CD8-positive, alpha-beta memory T cell (primary cell): ENCODE measurements at places on chromosomes 3 and 15. TPM values are rescaled to one million over a fixed set of nuclear protein-coding genes. Genes with fewer than 3 reads are reported as not detected.

GRCh38 chr3:5016211-5017161 is 37.2 kb downstream of the BHLHE40 start:
- DNase-seq = peak; percentile 28
- peaks cover 55% of the 10 kb centered on the region for H3K4me1 ChIP-seq
- peak overlapping the region; percentile 63 for H3K27ac ChIP-seq
- H3K36me3 ChIP-seq = no peaks in the 10 kb centered on the region
- no peak overlapping the region for H3K4me3 ChIP-seq
- H3K27me3 ChIP-seq = no peaks in the 10 kb centered on the region

DNA sequence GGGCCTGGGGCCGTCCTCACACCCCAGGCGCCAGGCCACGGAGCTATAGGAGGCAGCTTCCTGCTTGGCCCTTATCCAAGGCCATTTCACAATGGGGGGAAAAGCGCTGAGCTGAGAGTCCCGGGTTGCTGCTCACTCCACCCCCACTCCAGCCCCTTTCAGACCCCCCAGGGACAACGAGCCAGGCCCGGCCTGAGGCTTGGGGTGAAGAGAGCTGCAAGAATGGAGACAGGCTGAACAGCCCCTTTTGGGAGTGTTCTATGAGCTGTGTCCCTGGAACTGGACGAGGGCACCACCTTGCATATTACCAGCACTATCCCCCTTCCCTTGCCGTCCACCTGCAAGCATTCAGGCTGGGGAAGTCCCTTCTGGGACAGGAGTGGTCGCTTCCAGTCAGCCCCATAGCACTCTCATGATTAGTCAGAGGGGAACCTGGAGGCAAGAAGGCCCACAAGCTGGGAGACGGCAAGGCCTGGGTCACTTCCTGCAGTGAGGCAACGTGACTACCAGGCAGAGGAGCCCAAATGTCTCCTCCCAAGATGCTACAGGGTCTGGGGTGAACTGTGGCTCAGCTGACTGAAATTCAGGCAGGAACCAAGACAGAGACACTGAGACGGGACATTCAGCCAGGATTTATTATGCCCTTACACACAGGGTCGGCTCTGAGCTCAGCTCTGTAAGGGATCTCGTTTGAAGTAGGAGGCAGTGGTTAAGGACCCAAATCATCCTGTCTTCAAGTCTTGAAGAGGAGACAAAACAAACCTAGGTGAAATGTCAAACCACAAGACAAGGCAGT is 8.6 kb upstream of the SRP14 start:
- no peak for DNase-seq
- H3K36me3 ChIP-seq = no peaks in the 10 kb centered on the region
- H3K4me3 ChIP-seq = peak overlapping the region; percentile 8
- H3K4me1 ChIP-seq = peaks cover 55% of the 10 kb centered on the region

Gene CHRM5
- total RNA-seq = not detected

Gene SLC6A11
- total RNA-seq = not detected

DNA sequence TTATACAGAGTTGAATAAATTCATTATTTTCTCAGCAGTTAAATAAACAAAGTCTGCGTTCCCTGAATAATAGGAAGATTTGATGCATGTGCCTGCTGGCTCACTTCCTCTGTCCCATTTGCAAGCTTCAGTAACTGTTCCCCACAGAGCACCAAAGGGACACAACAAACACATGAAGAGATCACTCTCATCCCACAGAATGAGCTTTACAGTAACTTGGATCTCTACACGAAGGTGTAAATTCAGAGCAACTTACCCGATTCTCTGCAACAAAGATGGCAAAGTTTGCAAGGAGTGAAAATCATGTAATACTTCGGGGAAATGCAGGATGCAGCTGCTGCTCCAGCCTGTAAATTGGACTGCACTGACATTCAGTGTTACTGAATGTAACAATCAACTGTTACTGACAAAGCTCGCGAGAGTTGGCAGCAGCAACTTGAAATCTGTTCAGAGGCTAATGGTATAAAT is at the start of gene BCHE:
BCHE (minus strand) TSS at position 366 of the 468 bp plus-strand sequence. CDS start 6,390 bp downstream, outside the sequence.
- no peaks in the 10 kb centered on the region for H3K36me3 ChIP-seq
- H3K4me3 ChIP-seq = no peak within 1 kb of the TSS
- H3K4me1 ChIP-seq = no peaks in the 10 kb centered on the region
- H3K27me3 ChIP-seq = no peaks in the 10 kb centered on the region
- no peak within 1 kb of the TSS for H3K27ac ChIP-seq

DNA sequence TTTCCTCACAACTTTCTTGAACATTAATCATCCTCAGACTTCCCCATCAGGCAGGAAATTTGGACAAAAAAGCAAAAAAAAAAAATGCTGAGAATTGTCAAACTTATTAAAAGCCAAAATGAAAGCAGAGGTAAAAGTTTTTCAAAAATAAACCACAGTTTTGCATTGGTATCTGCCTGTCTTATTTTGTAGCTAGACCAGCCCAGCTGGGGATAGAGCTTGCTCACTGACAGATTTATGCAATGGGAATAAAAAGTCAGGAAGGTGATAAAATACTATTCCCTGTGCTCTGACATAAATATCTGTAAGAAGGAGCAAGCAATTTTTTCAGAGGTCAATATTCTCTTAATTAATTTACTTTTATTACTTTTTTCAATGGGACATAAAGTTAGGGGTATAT is 1006.7 kb upstream of the ALCAM start:
- H3K27me3 ChIP-seq = no peaks in the 10 kb centered on the region
- H3K36me3 ChIP-seq = no peaks in the 10 kb centered on the region
- no peak overlapping the region for H3K27ac ChIP-seq
- no peaks in the 10 kb centered on the region for H3K4me1 ChIP-seq
- no peak for DNase-seq
- no peak overlapping the region for H3K4me3 ChIP-seq

DNA sequence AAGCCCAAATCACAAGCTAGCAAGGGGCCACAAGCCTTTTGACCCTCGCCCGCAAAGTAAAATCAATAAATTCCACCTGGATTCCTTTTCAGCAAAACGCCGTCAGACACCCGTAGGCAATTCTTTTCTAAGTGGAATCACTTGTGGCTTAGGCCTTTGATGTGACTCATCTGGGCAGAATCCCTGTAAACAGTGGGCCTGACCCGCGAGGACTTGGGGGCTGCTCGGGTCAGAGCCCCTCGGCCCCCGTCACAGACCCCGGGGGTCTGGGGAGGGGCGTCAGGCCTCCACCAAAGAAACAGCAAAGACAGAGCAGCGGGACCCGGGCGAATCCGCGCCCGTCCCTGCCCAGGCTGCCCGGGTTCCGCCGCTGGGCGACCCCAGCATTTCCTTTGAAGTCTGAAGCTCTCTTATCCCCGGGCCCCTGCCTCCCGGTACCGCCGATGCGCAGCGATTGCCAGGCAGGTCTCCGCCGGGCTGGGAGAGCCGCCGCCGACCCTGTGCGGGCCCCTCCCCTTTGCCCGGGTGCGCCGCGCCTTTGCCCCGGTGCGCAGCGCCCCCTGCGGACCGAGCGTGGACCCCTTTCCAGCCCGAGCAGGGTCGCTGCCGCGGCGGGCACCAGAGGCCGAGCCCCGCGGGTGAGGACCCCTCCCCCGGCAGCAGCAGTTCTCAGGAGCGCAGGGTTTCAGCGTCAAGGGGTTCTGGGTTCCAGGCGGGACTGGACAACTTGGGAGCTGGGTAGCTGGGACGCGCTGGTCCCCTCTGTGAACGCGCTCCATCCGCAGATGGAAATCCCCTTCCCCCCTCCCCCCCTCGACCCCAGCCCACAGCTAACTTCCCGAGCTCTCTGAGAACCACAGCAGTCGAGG is 178.3 kb downstream of the UACA start:
- no peak overlapping the region for H3K4me3 ChIP-seq
- H3K36me3 ChIP-seq = no peaks in the 10 kb centered on the region
- DNase-seq = peak; percentile 52
- H3K27ac ChIP-seq = no peak overlapping the region
- H3K4me1 ChIP-seq = peaks cover 4% of the 10 kb centered on the region

Gene STX19
- not detected for total RNA-seq

Gene SLC51B
- not detected for total RNA-seq

GRCh38 chr3:155664925-155665695 is 79.8 kb downstream of the PLCH1 start:
- no peak overlapping the region for H3K27ac ChIP-seq
- no peaks in the 10 kb centered on the region for H3K36me3 ChIP-seq
- no peaks in the 10 kb centered on the region for H3K4me1 ChIP-seq
- H3K27me3 ChIP-seq = no peaks in the 10 kb centered on the region
- H3K4me3 ChIP-seq = no peak overlapping the region
- DNase-seq = no peak

Gene ZNF35
- 9.0 TPM for total RNA-seq

GRCh38 chr3:25033407-25034029 is 394.5 kb upstream of the RARB start:
- H3K27ac ChIP-seq = no peak overlapping the region
- DNase-seq = no peak
- no peaks in the 10 kb centered on the region for H3K4me1 ChIP-seq
- no peaks in the 10 kb centered on the region for H3K27me3 ChIP-seq

DNA sequence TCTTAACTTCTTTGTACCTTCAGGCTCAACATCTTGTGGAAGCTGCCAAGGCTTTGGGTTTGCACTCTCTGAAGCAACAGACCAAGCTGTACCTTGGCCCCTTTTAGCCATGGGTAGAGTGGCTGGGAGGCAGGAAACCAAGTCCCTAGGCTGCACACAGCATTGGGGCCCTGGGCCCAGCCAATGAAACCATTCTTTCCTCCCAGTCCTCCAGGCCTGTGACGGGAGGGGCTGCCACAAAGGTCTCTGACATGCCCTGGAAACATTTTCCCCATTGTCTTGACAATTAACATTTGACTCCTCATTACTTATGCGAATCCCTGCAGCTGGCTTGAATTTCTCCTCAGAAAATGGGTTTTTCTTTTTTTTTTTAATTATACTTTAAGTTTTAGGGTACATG is 253.1 kb upstream of the GADL1 start:
- no peak overlapping the region for H3K4me3 ChIP-seq
- H3K27ac ChIP-seq = no peak overlapping the region
- no peaks in the 10 kb centered on the region for H3K36me3 ChIP-seq
- H3K27me3 ChIP-seq = no peaks in the 10 kb centered on the region
- no peak for DNase-seq

DNA sequence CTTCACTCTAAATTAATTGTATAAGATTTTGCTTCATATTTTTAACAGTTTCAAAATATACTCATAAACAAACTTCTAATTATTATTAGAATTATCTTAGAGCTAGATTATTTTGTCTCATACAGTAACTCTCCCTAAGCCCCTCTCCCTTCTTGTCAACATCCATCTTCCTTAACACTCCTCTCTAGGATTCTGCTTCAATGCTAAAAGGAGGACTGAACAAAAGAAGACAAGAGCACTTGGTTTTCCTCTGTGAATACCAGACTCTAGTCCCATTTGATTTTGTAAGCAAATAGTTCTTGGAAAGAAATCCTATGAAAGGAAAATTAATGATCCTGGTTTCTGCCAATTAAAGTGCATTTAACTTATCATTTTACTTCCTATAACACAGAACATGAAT is 91.8 kb downstream of the KCNMB2 start:
- no peak for DNase-seq
- no peaks in the 10 kb centered on the region for H3K4me1 ChIP-seq
- no peak overlapping the region for H3K27ac ChIP-seq
- H3K27me3 ChIP-seq = no peaks in the 10 kb centered on the region
- H3K36me3 ChIP-seq = no peaks in the 10 kb centered on the region
- H3K4me3 ChIP-seq = no peak overlapping the region

DNA sequence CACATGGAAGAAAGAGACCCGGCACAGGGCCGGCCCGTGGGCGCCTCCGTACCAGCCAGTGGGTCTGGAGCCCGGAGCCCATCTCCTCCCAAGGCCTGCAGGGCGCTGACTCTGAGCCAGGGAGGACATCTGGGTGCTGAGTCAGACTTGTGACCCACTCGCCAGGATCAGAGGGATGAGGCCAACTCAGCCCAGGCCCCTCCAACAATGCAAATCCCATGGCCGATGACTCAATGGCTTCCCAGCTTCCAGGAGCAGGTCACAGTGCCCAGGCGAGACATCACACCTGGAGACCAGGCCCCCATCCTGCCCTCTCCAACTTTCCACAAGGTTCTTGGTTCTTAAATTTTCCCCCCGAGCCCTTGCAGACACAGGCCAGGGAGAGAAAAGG is 95.1 kb downstream of the LRIG1 start:
- H3K36me3 ChIP-seq = peaks cover 11% of the 10 kb centered on the region
- H3K27me3 ChIP-seq = no peaks in the 10 kb centered on the region
- H3K27ac ChIP-seq = no peak overlapping the region
- H3K4me3 ChIP-seq = no peak overlapping the region

DNA sequence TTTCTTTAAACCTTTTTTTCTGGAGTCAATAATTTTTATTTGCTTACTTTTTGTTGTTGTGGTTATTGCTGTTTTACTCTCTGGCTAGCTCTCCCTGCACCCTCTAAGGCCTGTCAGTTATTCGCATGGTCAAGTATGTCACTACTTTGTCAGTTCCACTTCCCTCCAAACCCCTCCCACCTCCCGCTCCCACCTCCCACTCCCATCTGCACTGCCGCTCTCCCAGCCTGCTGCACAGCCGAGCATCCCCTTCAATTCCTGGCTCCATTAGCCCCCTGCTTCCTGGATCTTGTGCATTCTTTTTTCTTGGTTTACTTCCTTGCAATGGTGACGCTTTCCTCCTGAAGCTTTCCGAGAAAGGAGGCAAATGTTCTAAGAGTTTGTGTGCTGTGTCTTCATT is 218.0 kb downstream of the XXYLT1 start:
- no peaks in the 10 kb centered on the region for H3K4me1 ChIP-seq
- H3K27me3 ChIP-seq = no peaks in the 10 kb centered on the region
- no peak overlapping the region for H3K27ac ChIP-seq
- no peak for DNase-seq

DNA sequence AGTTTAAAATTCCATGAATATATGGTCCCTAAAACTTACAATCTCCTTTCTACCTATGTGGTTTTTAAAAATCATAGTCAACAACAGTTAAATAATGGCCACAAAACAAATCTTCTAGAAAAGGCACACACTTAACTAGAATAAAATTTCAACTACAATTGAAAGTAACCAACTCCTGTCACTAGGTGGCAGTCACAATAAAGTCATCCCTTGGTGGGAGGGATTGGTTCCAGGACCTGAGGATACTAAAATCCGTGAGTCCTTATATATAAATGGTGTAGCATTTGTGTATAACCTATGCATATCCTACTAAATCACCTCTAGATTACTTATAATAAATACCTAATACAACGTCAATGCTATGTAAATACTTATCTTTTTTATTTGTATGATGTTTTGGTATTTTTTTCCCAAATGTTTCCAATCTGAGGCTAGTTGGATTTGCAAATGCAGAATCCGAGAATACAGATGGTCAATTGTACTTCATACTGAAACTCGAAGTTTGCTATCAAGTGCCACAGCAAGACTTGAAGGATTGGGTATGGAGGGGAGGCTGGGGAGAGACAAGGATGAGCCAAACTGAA is 172.6 kb downstream of the FMN1 start:
- no peaks in the 10 kb centered on the region for H3K36me3 ChIP-seq
- H3K27ac ChIP-seq = no peak overlapping the region
- H3K27me3 ChIP-seq = no peaks in the 10 kb centered on the region
- no peaks in the 10 kb centered on the region for H3K4me1 ChIP-seq
- no peak for DNase-seq

Gene C15orf62
- 0.53 TPM for total RNA-seq

- no peaks in the 10 kb centered on the region for H3K4me1 ChIP-seq
- H3K4me3 ChIP-seq = no peak overlapping the region
- no peak for DNase-seq
- no peak overlapping the region for H3K27ac ChIP-seq
- no peaks in the 10 kb centered on the region for H3K36me3 ChIP-seq
Observed at GRCh38 chr15:68427366-68427765, 4.6 kb downstream of the ITGA11 start.

GRCh38 chr3:79187426-79187825 is 580.4 kb downstream of the ROBO1 start:
- DNase-seq = no peak
- H3K4me1 ChIP-seq = no peaks in the 10 kb centered on the region
- no peak overlapping the region for H3K27ac ChIP-seq
- H3K36me3 ChIP-seq = no peaks in the 10 kb centered on the region
- H3K27me3 ChIP-seq = no peaks in the 10 kb centered on the region

Gene HESX1
- not detected for total RNA-seq
